Kidney epithelial cell (primary cell): ENCODE measurements at places on chromosomes 1 and 21. TPM values are rescaled to one million over a fixed set of nuclear protein-coding genes. Genes with fewer than 3 reads are reported as not detected.

The ADCY10 gene
- not detected in 2 replicates for total RNA-seq

The TAF13 gene
- 41.4 and 55.0 TPM in 2 replicates for total RNA-seq

The FCRL2 gene
- total RNA-seq: not detected in 2 replicates

The MPL gene
- not detected in 2 replicates for total RNA-seq

The RNU1-3 gene
- total RNA-seq: under 0.01 TPM in 2 replicates

The GFI1 gene
- 0.21 and 1.3 TPM in 2 replicates for total RNA-seq
